Non-pigmented ciliary epithelial cell (primary cell): ENCODE measurements at places on chromosomes 1 and 21.

DNA sequence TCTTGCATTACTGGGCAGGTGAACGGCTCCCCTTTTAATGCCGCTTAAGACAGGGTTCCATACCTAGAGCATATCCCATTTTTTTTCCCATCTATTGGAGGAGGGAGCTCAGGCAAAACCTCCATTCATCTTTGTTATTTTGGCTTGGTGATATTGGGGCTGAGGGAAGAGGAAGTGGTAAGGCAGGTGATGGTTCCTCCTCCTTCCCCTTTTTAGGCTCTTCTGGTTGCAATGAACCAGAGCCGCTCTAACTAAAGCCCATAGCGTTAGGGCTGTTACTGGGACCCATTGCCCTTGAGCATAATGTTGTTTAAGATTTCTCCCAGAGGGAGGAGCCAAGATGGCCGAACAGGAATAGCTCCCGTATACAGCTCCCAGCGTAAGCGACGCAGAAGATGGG, 21.1 kb downstream of the PYHIN1 start:
- DNase-seq = no peak

DNA sequence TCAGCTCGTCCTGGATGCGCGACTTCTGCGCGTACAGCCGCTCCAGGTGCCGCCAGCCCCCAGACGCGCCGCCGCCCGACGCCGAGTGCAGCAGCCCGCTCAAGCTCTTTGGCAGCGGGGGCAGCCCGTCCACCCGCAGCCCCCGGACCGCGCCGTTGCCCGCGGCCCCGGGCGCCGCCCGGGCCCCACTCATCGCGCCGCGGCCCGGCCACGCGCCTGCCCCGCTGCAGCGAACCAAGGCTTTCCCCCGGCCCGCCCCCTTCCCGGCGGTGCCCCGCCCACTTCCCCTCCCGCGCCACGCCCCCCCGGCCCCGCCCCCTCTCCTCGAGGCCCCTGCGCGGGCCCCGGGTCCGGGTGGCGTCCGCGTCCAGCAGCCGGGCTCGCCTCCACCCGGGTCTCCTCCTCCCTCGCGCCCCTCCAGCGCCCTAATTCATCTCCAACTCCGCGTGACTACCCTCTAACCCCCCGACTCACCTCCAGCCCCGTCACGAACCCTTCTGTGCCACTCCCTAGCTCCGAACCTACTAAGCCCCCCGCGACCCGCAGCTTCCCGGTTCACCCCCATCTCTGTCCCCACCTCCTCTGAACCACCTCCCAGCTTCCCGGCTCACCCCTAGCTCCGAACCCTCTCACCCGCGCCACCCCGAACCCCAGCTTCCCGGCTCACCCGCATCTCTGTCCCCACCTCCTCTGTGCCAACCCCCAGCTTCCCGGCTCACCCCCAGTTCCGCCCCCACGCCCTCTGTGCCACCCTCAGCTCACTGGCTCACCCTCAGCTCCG, at the start of gene FAM89A:
Gene FAM89A (minus strand): TSS at position 236 of the 781 bp plus-strand sequence. CDS start 43 bp downstream, at position 193.
- DNase-seq = no peak

DNA sequence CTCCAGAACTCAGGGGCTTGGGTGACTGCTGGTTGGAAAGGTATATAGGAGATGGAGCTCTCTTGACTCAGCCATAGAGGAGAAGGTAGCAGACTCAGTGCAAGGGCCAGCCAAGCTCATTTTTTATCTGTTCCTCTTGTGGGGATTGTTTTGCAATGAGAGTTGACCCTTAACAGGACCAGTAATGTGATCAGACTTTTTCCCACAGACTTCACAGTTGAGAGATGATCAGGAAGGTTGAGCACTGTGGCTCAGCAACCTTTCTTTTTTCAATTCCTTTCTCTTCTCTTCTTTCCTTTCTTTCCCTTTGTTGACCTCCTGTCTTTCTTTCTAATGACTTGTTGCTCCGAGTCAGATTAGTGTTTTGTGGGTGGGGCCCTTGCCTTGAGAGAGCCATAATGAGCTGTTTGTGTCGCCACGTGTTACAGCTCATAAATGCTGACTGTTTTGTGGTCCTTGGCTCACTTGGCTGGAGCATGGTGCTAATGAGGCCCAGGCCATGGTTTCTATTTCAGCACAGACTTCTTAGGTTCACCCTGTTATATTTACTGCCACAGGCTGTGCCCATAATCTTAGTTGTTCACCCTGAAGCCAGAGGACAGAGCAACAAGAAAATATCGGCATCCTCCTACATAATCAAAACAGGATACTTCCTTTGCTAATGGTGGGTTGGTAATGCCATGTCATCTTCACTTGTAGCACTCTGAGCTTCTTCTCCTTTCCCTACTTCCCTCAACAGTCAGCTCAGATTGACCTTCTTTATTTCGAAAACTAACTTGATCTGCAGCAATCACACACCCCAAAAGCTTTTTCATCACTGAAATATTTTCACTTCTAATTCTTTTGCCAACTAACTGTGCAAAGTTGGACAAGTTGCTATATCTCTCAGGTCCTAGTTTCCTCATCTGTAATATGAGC, 13.9 kb downstream of the ADAM30 start:
- DNase-seq = no peak

GRCh38 chr1:67795179-67795912, 37.9 kb downstream of the GNG12 start:
- no peak for DNase-seq

- DNase-seq = no peak
Measured at GRCh38 chr1:33680281-33680840, 183.5 kb upstream of the HMGB4 start.

GRCh38 chr21:44364151-44365053, 11.0 kb downstream of the TRPM2 start:
- no peak for DNase-seq

DNA sequence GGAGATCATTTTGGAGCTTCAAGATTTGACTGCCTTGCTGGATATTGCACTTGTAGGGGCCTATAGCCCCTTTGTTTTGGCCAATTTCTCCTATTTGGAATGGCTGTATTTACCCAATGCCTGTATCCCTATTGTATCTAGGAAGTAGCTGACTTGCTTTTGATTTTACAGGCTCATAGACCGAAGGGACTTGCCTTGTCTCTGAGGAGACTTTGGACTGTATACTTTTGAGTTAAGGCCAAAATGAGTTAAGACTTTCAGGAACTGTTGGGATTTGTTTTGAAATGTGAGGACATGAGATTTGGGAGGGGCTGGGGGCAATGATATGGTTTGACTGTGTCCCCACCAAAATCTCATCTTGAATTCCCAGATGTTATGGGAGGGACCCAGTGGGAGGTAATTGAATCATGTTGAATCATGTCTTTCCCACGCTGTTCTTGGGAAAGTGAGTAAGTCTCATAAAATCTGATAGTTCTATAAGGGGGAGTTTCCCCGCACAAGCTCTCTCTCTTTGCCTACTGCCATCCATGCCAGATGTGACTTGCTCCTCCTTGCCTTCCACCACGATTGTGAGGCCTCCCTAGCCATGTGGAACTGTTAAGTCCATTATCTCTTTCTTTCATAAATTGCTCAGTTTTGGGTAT, 276.1 kb downstream of the LMX1A start:
- no peak for DNase-seq

DNA sequence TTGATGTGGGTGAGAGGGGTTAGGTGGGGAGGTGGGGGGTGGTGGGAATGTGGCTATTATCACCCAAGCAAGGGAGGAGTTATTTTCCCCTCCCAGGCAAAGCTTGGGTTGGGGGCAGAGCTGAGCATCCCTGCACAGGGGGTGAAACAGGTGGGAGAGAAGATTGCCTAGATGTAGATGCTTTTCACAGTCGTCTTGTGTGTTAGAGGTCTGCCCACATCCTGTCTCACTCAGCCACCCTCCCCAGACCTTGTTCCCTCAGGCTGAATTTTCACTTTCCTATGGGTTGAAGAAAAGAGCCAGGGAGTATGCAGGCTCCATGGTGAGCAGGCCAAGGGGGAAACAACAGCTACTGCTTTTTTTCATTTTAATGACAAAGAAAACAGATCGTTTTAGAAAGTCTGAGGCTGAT, 223.5 kb downstream of the KIF26B start:
- no peak for DNase-seq

DNA sequence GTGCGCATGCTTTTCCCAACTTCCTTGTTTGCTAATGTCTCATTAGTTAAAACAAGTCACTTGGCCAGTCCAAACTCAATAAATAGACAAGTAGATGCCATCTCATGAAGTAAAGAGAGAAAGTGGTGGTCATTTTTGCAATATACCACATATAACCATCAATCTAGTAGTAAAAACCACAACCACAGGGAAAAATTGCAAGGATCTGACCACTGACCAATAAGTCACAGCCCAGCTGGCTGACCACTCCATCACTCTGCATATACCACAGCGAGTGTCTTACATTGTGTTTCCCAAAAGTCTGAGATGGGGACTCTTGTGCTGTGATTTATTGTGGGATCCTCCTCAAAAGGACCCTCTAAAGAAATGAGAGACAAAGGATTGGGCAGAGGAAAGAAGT, 76.0 kb downstream of the FH start:
- DNase-seq = no peak

DNA sequence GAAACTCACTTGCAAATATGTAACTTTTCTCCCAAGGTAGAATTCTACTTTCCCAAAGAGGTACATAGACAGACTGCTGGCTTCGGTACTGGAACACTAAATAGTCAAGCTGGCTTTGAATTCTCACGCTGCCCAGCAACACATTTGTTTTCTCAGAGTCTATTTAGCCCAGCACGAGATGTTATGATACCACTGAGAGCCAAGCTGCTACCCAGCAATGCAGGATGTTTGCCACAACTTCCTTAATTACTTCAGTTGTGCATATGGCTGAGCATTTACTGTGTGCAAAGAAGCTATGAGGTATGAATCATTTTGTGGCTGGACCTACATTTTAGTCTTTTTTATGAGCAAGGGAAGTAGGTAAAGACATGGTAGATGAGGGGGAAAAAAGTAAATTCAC, 793.2 kb downstream of the PLA2G4A start:
- no peak for DNase-seq

GRCh38 chr21:26385721-26386120, 187.4 kb downstream of the CYYR1 start:
- DNase-seq = no peak

DNA sequence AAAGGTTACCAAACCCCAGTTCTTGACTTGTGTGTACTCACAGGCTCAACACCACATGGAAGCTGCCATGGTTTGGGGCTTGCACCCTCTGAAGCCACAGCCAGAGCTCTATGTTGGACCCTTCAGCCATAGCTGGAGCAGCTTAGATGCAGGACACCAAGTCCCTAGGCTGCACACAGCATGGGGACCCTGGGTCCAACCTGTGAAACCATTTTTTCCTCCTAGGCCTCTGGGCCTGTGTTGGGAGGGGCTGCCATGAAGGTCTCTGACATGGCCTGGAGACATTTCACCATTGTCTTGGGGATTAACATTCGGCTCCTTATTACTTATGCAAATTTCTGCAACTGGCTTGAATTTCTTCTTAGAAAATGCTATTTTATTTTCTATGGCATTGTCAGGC, 62.1 kb upstream of the PRRX1 start:
- DNase-seq = no peak

DNA sequence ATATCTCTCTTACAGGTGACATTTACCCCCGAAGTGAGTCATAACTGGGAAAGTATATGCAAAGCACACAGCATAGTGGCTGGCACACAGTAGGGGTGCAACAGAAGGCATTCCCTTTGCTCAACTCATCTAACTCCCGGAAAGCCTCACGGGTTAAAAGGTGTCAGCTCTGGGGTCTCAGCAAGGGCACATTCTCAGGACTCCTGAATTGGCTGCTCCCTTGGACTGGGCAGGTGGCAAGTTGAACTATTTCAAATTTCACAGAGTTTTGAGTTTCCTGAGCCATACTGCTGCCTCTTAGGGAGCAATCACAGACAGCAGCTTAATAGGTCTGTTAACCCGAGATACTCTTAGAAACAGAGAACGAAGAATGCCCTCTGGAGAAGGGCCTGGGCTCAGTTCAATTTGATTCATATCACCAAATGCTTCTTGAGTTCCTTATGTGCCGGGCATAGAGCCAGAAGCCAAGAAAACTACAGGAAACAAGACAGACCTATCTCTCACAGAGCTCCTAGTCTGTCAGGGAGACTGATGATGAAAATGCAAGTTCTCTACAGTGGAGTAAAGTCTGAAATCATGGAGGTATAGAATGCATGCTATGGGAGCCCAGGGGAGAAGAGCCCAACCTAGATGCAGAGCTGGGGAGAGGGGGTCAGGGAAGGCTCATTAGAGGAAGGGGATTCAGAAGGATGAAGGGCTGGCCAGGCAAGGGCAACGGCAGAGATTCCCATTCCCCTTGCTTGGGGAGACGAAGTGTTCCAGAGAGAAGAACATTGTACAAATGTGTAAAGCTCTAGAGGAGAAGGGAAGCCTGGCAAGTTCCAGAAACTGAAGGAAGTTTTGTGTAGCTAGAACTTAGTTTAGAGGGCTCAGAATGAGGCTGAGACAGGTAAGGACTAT, 143.9 kb upstream of the HMGB4 start:
- no peak for DNase-seq

DNA sequence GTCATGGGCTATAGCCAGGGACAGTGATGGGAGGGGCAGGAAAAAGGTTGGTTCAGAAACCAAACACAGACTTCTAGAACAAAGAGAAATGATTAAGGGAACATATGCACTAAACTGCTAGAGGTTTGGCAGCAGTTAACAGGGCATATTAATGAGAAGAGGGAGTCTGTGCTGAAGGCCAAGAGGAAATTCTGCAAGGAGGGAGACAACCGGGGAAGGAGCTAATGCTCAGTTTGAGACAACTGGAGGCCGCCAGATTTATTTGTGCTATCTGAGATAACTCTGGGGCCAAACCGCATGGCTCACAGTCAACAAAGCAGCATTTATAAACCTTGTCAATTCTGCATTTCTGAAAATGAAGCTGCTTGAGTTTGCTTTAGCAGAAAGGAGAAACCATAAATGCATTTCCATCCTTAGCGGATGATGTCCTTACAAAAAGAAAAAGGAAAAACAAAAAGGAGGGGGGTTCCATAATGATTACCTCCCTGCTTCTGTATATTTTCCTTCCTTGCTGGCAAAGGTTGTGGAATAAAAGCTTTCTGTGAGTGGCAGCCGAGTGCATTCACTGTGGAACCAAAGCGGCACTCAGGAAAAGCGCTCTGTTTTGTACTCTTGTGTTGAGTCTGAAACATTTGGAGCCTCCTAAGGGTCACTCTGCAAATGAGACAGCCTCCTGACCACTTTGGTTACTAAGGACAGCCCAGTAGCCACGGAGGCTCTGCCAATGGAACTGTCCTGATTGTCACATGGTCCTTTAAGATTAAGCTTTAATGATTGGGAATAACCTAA, 70.3 kb downstream of the SIM2 start:
- no peak for DNase-seq

- DNase-seq = no peak
Measured at GRCh38 chr21:35236090-35236489, 187.0 kb upstream of the RUNX1 start.

GRCh38 chr21:35940074-35940927, 120.0 kb downstream of the SETD4 start:
- DNase-seq = no peak

DNA sequence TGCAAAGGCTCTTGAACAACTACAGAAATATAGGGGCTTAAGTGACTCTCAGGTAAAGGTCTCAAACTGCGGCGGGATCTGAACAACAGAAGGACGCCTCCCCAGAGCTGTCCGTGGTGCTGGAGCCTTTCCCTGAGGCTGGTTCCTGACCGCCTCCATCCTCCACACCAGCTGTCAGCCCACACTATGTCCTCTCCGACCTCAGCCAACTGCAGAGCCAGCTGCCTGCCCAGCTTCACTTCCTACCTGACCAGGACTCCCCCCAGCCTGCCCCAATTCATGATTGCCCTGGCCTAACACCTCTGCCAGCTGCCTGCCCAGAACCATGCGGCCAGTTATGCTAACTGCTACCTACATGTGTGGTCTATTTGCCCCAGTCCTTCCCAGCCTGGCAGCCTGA, 63.6 kb upstream of the ZC3H12A start:
- DNase-seq = no peak

- DNase-seq = no peak
Measured at GRCh38 chr1:27403931-27404330, 11.5 kb downstream of the GPR3 start.

GRCh38 chr1:211541720-211542477, 37.1 kb downstream of the SLC30A1 start:
- DNase-seq = no peak
